GM23338 (cell line): ENCODE measurements at places on chromosomes 1 and 21.
A peak's percentile ranks its signal among the peaks of the same experiment; 100 is the strongest.

GRCh38 chr1:216464489-216464888 is 41.2 kb upstream of the USH2A start:
- no peak for DNase-seq

DNA sequence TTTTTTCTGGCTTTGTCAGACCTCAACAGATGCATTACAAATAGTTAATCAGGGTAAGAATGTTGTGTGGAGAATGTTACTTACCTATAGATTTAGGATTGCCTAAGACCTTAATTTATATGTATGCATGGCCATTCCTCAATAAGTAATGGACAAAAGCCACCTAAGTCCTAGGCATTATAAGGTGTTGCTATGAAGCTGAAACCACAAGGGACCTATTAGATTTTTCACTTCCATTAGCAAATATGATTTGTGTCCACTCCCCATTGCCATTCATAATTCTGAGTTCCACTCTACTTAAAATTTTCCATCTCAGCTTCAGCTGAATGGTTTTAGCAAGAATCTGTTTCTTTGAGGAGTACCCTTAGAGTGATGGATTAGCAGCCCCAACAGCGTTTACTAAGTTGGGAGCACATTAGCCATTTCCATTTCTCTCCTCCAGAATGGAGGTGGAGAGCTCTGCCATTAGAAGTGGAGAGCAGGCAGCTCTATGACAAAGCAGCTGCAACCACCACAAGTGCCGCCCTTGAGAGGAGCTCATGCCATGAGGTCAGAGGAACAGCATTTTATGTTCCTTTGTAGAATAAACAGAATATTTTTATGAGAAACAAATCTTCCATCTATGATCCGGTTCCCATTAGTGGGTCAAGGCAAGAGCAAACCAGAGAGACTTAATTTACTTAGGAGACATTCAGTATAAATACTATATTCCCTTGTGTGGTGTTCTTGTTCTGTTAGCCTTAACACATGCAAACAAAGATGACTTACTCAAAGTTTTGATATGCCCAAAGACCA is 28.9 kb upstream of the C1orf87 start:
- DNase-seq = no peak

GRCh38 chr1:210159211-210159610 is 73.4 kb upstream of the SERTAD4 start:
- DNase-seq = no peak

DNA sequence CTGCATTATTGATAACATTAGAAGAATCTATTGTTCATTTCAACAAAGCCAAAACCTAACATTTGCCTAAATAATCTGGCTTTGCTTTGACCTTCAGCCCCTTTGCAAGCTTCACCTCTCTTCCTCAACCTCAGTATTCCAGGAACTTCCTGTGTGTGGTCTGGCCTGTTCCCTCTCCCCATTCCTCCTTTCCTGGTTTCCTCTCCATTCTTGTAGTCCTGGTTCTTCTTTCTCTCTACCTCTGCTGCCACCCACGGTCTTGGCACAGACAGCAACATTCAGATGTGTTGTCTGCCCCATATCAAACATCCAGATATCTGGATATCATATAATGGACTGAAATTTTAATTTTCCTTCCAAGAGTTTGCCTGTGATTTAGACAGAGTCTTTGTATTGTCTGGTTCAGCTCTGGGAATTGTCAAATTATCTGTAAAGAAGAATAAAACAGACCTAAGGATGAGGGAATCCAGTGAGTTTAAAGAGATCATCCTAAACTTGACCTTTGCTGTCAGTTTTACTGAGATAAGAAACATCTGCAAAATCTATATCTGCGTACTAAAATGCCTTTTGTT is 148.1 kb upstream of the KCTD3 start:
- DNase-seq = peak; percentile 33

DNA sequence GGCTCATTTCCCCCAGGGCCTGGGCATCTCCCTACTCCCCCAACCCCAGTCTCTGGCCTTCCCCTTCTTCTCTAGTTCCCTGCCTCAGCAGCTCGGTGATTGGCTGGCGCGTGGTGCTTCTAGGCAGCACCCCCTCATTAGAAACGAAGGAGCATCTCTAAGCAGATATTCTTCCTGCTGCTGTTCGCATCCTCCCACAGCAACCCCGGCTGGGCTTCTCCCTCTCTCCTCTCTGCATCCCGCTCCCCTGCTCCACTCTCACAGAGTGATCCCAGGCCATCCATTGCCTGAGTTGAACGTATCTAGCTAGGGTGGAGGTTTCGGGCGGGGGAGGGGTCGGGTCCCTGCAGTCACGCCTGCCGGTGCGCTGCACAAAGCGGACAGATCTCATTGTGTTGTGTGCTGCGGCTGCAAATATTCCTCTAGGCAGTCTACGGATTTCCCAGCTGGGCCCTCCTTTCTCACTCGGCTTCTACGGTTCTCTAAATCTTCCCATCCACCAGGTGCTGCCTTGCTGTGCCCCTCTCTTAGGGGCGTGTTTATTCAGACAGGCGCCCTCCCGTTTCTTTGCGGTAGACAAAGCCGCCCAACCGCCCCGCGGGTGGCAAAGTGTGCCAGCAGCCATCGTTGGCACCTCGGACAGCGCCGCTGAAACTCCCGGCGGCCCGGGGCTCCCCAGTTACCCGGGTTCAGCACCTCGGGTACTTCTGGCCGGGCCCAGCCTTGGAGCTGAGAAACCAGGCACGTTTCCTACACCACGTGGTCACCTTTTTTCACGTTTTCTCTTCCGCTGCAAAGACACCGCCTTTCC is 2.2 kb downstream of the CACNA1E start:
- DNase-seq = peak; percentile 81

GRCh38 chr21:14119038-14119437 is 91.7 kb downstream of the LIPI start:
- DNase-seq = peak; percentile 79

GRCh38 chr1:203901581-203901980 is 40.2 kb downstream of the SNRPE start:
- DNase-seq = no peak
